ENCODE measurements at places on chromosomes 4 and X.
A peak's percentile ranks its signal among the peaks of the same experiment; 100 is the strongest.

DNA sequence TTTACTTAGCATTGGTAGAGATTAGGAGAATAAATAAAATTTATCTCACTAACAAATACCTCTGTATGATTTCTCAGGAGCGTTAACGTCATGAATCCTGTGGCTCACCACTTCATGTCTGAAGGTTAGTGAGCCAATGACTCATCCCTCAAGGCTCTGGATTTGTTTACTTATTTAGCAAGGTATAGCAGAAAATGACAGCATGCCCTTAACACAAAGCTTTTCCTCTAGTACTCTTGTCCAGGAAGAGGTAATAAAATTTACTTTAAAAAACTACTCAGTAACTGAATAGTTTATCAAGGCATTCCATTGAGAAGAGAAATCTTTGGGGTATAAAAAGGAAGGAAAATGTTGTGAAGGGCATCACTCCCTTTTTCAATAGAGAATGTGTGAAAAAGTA is 823.8 kb downstream of the CCSER1 start:
- DNase-seq = peak; percentile 72

GRCh38 chr4:2790583-2791517 is 2.0 kb upstream of the SH3BP2 start:
- DNase-seq = no peak

DNA sequence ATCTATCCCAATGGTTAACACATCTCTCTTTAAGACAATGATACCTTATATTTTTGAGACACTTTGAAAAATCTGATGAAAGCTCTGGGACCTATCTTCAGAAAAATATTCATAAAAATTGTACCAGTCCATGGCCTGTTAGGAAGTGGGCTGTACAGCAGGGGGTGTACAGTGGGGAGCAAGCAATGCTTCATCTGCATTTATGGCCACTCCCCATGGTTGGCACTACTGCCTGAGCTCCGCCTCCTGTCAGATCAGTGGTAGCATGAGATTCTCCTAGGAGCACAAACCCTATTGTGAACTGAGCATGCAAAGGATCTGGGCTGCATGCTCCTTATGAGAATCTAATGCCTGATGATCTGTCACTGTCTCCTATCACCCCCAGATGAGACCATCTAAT is 42.6 kb downstream of the C4orf51 start:
- no peak for DNase-seq

DNA sequence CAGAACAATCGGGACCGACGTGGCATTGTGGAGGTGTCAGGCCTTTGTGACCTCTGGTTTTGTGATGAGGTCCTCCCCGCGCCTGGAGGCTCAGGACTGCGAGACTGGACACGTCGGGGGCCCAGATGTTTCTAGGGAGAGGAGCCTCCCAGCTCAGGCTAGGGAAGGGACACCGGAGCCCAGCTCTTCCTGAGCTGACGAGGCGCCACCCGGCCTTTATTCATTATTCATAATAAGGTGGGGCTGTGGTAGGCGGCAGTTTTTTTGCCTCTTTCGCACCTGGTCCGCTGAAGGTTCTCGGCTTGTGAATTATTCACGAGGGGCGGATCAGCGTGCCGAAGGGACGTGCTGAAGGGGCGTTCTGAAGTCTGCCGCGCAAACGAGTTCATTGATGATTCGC is 2.3 kb upstream of the UBA1 start:
- DNase-seq = no peak

GRCh38 chr4:104719539-104720230 is 225.0 kb upstream of the CXXC4 start:
- no peak for DNase-seq
